ENCODE measurements at places on chromosomes 13 and 19.

- no peak for DNase-seq
These were observed 22.5 kb upstream of the SHKBP1 start for GRCh38 chr19:40553885-40554857.

- DNase-seq, result peak; percentile 99
These were observed at the start of gene GPR108 for GRCh38 chr19:6737284-6737872. Gene GPR108 (minus strand): TSS chr19:6737580. CDS start chr19:6737576, 4 bp downstream.

- no peak for DNase-seq
These were observed 389.3 kb downstream of the SUCLA2 start for GRCh38 chr13:47611664-47612288.

DNA sequence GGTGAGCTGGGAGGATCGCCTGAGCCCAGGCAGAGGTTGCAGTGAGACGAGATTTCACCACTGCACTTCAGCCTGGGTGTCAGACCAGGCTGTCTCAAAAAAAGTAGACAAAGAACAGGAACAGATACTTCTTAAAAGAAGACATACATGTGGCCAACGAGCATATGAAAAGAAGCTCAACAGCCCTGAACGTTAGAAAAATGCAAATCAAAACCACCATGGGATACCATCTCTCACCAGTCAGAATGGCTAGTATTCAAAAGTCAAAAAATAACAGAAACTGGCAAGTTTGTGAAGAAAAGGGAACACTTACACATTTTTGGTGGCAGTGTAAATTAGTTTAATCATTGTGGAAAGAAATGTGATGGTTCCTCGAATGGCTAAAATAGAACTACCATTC is 3.0 kb upstream of the LGALS14 start:
- no peak for DNase-seq

DNA sequence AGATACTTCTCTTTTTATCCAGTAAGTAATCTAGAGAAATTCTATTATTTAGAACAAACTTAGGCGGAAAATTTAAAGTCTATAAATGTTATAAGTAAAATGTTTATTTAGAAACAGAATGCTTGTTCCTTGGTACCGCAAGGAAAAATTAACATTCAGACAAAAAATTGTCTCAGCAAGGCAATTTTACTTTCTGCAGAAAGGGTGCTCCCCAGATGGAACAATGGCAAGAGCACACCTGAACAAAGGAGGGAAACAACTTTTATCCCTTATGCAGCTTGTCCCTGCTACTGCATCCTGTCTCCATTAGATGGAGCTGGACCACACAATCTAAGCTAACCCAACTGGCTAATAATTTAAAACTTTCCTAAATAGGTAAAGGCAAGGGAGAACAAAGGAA is 6.5 kb upstream of the ZNF708 start:
- DNase-seq, result no peak

DNA sequence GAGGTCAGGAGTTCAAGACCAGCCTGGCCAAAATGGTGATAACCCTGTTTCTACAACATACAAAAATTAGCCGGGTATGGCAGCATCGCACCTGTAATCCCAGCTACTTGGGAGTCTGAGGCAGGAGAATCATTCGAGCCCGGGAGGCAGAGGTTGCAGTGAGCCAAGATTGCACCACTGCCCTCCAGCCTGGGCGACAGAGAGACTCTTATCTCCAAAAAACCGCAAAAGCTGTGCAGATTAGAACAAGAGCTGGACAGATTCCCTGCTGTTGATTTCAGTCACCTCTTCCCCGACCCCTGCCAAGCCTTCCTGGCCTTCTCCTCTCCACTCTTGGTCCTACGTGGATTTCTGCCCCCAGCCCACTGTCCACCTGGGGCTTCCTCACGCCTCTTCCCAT is 8.3 kb downstream of the CAMSAP3 start:
- no peak for DNase-seq

DNA sequence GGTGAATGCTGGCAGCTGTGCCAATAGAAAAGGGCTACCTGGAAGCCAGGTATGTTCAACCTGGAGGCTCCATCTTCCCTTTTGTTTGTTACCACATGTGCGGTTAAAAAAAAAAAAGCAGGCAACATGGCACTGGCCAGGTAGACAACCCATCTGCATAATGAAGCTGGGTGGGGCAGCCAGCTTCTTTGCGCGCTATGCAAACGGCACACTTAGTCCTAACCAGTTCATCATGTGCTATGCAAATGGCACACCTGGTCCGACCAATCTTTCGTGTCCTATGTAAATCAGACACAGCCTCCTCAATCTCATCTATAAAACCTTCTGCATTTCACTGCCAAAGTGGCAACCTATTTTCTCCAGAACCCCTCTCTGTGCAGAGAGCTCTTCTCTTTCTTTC is 11.3 kb upstream of the IGSF23 start:
- peak; percentile 33 for DNase-seq

DNA sequence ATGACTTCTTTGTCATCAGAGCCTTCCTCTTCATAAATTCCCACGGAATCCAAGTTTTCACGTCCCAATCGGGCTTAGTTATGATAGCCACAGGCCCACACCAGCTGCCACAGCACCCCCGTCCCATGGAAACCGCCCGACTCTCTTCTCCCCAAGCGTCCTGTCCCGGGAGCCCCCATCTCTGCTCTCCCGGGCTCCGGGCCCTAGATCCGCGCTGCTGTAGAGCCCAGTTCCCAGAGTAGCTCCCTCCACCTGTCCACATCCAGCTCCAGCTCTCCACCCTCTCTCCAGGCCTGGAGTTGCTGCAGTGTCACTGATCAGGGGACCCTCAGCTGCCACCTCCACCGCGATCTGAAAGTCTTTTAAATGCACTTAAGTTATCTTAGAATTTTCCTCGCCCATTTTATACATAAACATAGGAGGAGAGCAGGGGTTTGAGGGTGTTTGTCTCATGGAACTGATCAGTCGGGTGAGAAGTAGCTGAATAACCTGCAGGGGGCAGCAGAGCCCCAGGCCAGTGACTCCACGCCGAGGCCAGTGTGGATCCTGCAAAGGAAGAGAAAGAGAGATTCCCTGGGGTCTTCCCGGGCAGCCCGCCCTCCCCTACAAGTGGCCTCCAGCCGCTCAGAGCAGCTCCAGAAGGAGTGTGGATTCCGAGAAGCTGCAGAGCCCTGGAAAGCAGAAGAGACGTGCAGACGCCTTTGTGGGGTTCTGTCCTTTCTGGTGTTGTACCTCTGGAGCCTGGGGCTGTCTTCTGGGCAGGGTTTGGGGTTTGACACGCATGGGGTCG is 1.1 kb upstream of the ZNF763 start:
- DNase-seq, result peak; percentile 79

GRCh38 chr19:50433201-50434180 is 799 bp downstream of the MYBPC2 start:
- no peak for DNase-seq

GRCh38 chr13:40148742-40149141 is 493.3 kb downstream of the COG6 start:
- no peak for DNase-seq

- no peak for DNase-seq
These were observed 961.2 kb upstream of the SPRY2 start for GRCh38 chr13:81302125-81302524.

GRCh38 chr13:29704648-29705047 is 109.2 kb upstream of the SLC7A1 start:
- no peak for DNase-seq

DNA sequence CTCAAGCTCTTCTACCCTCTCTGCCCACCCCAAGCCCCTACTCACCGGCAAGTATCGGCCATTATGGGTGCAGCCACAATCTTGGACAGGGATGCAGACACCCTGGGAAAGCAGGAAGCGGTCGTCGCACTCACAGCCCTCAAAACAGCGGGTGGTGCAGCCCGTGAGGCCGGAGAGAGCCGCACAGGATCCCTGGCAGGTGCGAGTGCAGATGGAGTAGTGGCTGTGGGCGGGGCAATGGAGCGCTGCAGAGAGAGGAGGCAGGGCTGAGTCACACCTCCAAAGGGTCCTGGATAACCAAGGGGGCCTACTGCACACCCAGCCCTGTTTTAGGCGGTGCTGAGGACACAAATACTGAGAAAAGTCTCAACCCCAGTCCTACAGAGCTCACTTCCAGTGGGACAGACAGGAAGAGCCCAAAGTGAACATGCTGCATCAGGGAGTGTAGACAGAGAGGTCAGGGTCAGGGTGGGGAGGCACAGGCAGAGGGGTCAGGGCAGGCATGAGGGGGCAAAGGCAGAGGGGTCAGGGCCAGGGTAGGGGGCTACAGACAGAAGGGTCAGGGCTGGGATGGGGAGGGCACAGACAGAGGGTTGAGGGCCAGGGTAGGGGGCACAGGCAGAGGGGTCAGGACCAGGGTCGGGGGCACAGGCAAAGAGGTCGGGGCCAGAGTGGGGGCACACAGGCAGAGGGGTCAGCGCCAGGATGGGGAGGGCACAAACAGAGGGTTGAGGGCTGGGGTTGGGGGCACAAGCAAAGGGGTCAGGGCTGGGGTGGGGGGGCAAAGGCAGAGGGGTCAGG is 24.2 kb upstream of the FBL start:
- DNase-seq, result peak; percentile 60

DNA sequence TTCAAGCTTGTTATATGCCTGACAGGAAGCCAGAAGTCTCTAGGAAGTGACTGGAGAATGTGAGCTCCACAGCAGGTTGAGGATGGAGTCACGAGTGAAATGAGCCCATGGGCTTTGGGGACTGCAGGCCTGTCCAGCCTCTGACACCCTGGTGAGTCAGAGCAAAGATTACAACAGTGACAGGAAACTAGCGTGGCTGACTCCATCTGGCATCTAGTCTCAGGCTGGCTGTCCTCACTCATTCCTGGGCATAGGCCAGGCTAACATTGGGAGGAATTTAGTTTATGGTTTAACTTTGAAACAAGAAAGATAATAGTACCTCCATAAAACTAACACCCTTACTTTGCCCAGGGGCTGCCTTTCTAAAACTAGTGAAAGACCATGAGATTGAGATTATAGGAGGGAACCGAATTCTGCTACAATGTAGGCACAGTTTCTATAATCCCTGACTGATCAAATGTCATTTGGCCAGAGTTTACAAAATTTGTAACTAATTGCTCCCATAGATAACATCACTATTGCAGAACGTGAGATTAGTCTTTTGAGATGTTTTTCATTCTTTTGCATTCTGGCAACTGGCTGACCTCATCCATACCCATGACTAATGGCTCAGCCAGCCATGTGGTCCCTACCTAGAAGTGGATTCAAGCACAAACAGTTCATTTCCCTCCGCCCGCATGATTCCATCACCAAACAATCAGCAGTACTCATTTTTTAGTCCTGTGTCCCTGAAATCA is 28.4 kb downstream of the PSG1 start:
- no peak for DNase-seq

DNA sequence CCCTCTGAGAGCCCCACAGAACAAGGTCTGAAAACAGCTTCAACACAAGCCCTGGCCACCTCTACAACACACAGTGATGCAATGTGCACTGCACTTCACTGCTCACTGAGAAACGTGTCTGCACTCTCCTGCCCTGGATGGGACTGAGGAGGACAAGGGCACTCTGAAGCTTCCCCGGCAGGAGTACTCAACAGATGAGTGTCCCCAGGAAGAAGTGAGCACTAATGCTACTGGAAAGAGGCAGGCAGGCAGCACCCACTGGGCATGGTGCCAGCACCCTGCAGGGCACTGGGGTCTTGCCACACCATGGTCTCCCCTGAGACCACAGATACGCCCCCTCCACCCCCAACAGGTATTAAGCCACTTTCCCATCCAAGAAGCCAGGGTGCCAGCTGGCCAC is 17.7 kb upstream of the SLC35E1 start:
- peak; percentile 62 for DNase-seq

GRCh38 chr19:53521373-53522202 is 16.4 kb upstream of the ZNF331 start:
- DNase-seq, result no peak

GRCh38 chr19:44278181-44278690 is 18.6 kb downstream of the ZNF233 start:
- DNase-seq, result no peak

DNA sequence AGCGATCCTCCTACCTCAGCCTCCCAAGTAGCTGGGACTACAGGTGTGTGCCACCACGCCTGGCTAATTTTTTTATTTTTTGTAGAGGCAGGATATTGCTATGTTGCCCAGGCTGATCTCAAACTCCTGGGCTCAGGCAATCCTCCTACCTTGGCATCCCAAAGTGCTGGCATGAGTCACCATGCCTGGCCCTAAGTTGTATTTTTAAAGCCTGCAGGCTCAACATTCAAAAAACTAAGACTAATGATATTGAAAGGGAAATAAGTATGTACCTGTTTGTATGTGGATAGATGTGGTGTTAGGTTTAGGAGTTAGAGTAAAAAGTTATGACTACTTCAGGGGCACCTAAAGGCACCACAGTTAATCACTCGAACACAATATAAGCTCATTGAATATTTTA is 5.4 kb upstream of the IPO5 start:
- DNase-seq, result no peak

GRCh38 chr13:42547612-42548011 is 26.3 kb upstream of the TNFSF11 start:
- DNase-seq, result no peak

DNA sequence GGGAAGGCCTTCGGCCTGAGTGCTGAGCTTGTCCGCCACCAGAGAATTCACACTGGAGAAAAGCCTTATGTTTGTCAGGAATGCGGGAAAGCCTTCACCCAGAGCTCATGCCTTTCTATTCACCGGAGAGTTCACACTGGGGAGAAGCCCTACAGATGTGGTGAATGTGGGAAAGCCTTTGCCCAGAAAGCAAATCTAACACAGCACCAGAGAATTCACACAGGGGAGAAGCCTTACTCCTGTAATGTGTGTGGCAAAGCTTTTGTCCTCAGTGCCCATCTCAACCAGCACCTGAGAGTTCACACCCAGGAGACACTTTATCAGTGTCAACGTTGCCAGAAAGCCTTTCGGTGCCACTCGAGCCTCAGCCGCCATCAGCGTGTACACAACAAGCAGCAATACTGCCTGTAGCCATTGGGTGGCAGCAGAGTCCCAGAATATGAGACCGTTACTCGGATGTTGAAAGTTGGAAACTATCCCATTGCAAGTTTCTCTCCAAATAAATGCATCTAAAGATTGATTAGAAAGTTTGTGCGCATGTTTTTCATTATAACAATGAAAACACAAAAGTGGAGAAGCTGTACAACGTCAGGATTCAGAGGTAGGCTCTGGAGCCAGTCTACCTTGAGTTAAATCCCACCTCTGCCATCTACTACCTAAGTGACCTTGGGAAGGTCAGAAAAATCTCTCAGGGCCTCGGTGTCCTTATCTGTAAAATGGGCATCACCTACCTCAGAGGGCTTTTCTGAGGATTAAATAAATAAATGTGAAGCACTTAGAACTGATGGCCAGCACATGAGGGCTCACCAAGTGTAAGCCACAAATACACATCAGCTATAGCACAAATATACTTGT is 21.1 kb downstream of the ZNF473 start:
- DNase-seq, result peak; percentile 12

DNA sequence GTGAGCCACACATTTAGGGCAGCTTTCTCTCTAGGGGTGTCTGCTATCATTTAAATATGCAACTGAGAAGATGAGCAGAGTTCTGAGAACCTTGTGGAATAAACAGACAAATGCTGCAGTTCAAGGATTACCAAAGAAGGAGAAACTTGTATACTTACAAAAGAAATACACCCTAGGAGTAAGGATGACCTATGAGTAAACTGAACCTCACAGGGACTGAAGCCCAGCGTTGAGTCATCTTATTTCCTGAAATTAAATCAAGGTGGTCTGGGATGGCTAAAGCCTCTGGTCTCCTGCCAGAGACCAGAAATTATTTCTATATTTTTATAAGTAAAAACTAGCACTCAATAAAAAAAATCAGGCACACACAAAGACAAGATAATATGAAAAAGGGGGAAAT is 40.1 kb downstream of the FAM216B start:
- DNase-seq, result no peak

- DNase-seq, result no peak
These were observed 536.0 kb downstream of the MYO16 start for GRCh38 chr13:109165417-109165904.

- no peak for DNase-seq
These were observed 22.2 kb downstream of the CPAMD8 start for GRCh38 chr19:17004386-17004785.

GRCh38 chr13:92573467-92574057 is 653.0 kb upstream of the GPC6 start:
- DNase-seq, result peak; percentile 71
